ENCODE measurements at places on chromosomes 1 and 21.
A peak's percentile ranks its signal among the peaks of the same experiment; 100 is the strongest.

DNA sequence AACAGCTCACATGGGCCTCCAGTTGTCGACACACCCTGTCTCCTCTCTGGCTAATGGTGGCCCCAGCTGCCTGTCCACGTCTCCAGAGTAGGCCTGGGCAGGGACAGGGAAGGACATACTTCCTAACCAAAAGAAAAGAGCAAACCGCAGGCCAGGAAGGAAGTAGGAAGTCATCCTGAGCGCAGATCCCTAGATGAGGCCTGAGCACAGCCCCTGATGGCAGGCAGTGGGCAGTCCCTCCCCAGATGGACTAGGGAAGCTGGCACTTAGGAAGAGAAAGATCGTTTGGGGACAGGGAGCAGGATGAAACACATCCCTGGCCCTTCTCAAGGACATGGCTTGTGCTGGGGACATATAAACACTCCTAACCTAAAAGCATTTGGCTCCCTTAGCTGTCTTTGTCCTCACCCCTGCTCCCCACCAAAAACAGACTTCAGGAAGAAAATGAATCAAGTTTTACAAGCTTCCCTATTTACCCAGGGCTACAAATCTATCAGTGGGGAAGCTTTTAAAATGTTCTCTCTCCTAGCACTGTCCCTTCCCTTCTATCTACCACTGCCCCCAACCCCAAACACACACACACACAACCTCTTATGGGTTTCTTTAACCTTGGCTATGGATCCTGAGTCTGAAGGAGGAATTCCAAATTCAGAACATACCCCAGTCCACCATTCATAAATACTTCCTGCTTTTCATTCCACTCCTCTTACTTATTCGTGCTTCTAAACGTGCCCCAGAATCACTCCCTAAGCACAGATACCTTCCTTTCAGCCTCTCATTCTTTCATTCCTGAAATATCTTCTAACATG lies 21.1 kb downstream of the SSBP3 start:
- DNase-seq: peak; percentile 42

DNA sequence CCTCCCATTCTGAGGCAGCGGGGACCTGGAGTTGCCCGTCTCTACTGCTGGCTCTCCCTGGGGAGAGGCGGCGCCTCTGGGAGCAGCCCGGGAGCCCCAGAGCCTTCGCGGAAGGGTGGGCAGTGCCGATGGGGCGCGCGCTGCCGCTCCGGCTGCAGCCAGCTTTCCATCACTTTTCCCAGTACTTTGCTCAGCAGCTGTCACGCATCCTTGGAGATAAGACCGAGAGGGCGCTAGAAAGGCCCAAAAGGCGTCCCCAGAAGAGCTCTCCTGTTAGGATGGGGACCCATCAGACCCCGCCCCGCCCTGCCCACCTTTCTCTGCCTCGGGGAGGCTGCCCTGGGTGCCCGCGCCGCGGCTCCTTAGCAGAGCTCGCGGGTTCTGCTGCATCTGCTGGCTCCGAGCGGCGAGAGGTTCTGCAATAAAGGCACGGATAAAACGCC lies 534 bp downstream of the KCNH1 start:
- DNase-seq: peak; percentile 42

DNA sequence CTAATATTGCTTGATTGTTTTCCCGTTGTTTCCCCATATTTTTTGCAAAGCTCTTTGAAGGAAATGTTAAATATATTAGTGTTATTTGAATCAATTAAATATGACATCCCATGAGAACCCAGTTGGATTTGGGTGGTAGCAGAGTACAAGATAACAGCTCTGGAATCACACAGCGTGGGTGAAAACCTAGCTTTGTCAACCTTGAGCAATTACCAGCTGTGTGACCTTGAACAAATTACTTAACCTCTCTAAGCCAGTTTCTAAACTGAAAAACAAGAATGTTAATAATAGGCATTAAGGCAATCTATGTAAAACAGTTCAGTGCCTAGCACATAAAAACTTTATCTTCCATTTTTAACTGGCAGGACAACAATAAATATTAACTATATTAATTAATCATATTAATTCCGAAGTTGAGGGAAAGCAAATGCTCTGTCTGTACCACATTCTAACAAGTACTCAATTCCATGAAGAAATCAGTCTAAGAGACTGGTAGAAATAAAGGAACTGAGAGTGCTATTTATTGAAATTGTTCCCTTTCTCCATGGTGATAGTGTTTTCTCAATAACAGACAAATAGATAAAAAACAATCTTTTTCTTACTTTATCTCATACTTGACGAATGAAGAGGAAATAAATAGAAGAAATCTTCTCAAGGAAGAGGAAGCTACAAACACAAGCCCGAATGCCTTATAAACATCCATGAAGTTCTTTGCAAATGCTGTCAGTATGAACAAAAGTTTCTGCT lies 27.0 kb downstream of the DNASE2B start:
- no peak for DNase-seq

GRCh38 chr1:38587766-38588165 lies 271.8 kb downstream of the RRAGC start:
- peak; percentile 54 for DNase-seq

DNA sequence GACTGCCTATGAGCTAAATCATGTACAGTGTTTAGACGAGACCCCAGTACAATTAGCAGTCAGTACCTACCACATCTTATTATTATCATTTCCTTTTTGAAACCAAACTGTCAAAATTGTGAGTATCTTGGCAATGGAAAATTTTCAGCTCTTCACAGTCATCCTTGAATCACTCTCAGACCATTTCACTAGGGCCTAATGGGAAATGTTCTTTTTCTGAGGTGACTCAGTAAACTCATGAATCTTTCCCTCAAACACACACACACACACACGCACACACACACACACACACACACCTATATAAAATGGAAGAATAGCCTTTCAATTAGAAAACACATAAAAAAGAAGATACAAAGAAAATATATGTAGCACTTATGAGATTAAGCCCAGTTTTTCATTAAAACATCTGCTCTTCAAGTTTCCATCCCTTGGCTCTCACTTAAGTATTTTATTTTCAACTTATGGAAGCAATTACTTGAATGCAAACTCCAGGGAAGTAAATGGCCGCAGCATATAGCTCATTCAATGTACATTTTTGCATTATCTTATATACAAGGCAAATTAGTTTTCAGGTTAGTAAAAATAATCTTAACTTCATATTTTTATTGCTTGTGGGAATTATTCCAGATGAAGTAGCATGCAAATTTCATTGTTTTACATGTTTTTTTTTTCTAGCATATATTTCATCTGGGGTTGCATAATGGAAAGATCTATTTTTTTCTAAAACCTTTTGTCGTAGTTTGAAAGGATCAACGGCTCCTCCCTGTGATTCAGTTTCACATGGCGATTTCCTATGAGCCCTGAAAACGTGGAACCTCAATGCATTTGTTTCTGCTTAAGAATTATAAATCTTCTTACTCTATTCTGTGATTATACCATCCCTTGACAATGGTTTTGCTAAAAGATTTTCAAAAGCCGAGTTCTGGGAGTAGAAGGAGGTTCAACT lies 46.3 kb upstream of the TMPRSS15 start:
- DNase-seq: no peak

- DNase-seq: no peak
Measured at GRCh38 chr1:154952664-154953063, 3.2 kb downstream of the PBXIP1 start.

- DNase-seq: no peak
Measured at GRCh38 chr1:47325528-47325927, 8.1 kb upstream of the CMPK1 start.

GRCh38 chr1:243844186-243844585 lies 5.9 kb downstream of the AKT3 start:
- DNase-seq: no peak

DNA sequence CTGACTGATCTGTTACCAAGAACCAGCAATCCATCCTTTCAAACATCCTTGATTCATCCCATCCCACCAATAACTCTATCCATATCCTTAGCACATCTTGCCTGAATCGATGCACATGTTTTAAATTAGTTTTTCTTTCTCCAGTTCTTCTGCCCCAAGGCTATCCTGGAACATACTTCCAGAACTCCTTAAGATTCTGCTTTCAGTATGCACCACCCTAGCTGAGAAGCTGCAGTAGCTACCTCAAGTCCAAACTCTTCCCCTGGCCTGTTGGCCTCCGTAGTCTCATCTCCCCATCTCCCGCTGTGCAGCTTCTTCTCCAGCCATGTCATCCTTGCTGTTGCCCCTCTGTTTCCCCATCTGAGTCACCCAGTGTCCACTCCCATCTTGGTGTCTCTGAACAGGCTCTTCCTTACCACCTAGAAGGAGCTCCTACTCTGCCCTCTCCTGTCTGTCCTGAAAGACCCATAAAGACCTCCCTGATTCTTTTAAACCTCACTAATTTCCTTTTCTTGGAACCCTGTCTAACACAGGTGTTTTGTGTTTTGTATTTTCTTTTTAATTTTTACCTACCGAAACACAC lies 108.0 kb downstream of the SGIP1 start:
- no peak for DNase-seq

- no peak for DNase-seq
Measured at GRCh38 chr21:32921632-32922230, 104.0 kb upstream of the OLIG2 start.

DNA sequence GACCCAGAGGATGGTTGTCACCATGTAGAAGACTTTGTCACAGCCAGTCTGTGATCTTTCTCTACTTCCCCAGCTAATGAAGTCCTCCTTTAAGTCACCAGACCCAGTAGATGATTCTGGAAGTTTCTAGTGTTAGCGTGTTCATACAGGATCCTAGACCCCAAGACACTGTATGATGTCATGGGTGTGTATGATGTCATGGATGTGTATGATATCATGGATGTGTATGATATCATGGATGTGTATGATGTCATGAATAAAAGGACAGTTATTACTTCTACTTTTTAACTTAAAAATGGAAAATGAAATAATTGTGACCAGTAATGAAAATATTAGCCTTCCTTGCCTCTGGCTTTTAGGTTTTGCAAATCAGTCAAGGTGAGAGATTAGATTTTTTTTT lies 260.0 kb downstream of the FMN2 start:
- no peak for DNase-seq

- no peak for DNase-seq
Measured at GRCh38 chr21:36171741-36172331, 15.2 kb downstream of the DOP1B start.

DNA sequence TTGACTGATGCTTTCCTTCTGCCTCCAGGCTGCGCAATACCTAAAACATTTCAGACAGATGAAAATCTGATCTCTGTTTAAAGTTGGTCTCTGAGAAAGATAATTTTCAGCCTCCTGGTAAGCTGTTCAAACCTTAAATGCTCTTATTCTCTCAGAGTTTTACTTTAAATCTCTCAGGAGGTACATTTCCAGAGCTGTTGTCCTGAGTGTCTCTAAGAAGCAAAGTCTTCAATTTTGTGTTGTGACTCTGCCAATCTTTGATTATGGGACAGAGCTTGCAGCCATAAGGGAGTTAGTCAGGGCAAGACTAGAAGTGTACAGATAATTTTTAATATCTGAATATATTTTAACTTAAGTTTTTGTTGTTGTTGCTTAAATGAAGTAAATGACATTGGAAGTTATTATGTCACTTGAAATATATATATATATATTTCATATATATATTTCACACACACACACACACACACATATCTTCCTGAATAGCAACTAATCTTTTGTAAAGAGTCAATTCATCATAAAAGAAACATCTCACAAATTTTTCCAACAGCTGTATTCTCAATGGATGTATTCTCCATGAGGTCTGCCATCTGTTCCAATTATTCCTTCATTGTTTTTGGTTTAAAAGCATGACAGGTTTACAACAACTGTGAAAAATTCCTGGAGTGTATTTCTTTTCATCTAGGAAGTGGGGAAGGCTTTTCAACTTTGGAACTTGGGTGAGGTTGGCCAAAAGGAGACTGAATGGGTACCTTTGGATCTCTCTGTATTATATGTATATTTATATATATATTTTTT lies 259.4 kb downstream of the BACH1 start:
- no peak for DNase-seq

DNA sequence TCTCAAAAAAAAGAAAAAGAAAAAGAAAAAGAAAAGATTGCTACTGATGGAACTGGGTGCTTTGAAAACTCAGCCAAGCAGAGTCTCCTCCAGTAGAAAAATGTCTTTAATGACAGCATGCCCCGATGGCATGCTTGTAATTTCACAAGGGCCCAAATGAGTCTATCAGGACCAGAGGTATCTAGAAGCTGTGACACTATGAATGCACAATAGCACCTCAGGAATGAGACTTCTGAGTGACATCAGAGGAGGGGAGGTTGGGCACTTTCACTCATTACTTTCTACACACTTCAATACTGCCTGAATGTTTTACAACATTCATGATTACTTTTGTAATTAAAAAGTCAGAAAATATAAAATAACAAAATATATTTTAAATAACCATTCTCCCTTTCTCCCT lies 15.1 kb upstream of the CD58 start:
- no peak for DNase-seq

DNA sequence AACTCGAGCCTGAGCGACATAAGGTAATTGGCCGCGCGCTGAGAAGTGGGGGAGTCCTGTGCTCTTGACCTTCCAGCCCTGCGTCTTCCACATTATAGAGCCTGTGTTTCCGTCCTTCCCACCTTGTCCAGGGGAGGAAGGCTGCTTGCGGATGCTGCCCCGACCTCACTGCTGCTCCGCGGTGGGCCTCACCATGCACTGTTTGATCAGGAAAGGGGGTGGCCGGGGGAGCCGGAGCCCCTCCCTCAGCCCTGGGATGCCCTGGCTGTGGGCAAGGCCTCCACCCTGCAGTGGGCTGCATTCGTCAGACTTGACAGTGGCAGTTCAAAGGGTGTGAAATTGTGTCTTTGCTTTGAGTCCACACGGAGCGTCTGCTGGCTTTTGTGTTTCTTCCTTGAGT lies 30.1 kb downstream of the PCNT start:
- DNase-seq: peak; percentile 46

- no peak for DNase-seq
Measured at GRCh38 chr1:25193229-25193628, 39.1 kb downstream of the SYF2 start.

GRCh38 chr1:225378880-225379279 lies 49.0 kb downstream of the LBR start:
- DNase-seq: peak; percentile 43

DNA sequence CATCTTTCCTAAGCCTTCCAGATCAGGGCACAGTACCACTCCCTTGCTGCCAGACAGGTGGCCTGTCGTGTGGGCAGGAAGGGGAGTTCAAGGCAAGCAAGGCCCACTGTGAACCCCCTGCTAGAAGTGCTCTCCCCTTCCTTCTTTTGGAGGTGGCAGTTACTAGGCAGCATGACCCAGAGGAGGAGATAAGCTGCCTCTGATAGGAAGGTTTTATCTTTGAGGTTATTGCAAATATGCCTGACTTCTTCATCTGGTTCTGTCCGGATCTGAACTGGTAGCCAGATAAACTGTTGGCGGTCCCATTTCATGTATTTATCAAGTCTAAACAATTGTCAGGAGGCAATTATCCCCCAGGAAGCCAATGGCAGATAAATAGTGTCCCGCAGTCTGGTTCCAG lies 198.2 kb upstream of the LMO4 start:
- no peak for DNase-seq

GRCh38 chr1:11806307-11806936 lies 431 bp downstream of the CLCN6 start:
- peak; percentile 51 for DNase-seq

GRCh38 chr1:193157360-193157759 lies 29.1 kb downstream of the B3GALT2 start:
- no peak for DNase-seq

All from kidney (tissue), 22 donors.